NCI-H187 (cell line): ENCODE measurements at places on chromosomes 11 and 22.

- peak; percentile 43 for DNase-seq
Measured at GRCh38 chr11:69670158-69670845, 4.9 kb downstream of the LTO1 start.

GRCh38 chr11:2833051-2833715 lies 52.4 kb downstream of the CDKN1C start:
- DNase-seq: no peak

GRCh38 chr22:17119481-17120202 lies 1.5 kb downstream of the TMEM121B start:
- no peak for DNase-seq

- no peak for DNase-seq
Measured at GRCh38 chr11:102985850-102986249, 30.3 kb upstream of the MMP13 start.

GRCh38 chr11:91926965-91927364 lies 297.7 kb upstream of the FAT3 start:
- DNase-seq: no peak

DNA sequence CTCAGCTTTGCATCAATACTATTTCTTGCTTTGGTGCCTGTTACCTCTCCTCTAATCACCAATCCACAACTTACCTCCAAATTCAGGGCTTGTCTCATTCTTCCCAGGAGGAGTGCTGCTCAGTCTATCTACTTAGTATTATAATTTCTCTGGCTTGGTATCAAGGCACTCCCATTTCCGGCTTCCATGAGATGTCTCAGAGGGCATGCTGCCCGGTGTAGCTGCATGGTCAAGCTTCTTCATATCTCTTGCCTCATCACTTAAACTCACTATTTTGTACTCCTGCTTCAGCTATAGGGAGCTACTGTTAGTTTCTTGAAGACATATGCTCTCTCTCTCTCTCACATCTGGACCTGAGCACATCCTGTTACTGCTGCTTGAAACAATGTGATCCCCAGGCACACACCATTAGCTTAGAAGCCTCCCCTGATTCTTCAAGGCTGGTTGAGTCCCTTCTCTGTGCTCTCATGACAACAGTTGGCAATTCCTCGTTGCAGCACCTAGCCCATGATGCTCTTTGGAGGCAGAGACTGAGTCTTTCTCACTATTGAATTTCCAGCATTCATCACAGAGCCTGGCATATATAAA lies 182.8 kb upstream of the SYN3 start:
- DNase-seq: no peak

GRCh38 chr22:28955817-28956216 lies 72.4 kb downstream of the ZNRF3 start:
- DNase-seq: no peak

GRCh38 chr11:73999581-74000306 lies 9.1 kb downstream of the UCP3 start:
- peak; percentile 57 for DNase-seq

DNA sequence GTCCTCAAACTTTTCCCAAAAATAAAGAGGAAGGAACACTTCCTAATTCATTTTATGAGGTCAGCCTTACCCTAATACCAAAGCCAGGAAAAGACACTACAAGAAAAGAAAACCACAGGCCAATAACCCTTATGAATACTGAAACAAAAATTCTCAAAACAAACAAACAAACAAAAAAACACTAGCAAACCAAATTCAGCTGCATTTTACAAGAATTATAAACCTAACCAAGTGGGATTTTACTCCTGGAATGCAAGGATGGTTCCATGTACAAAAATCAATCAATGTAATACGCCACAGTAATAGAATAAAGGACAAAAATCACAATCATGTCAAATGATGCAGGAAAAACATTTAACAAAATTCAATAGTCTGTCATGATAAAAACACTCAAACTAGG lies 13.3 kb downstream of the ARVCF start:
- no peak for DNase-seq

- DNase-seq: no peak
Measured at GRCh38 chr11:2912498-2912897, 16.7 kb downstream of the PHLDA2 start.

DNA sequence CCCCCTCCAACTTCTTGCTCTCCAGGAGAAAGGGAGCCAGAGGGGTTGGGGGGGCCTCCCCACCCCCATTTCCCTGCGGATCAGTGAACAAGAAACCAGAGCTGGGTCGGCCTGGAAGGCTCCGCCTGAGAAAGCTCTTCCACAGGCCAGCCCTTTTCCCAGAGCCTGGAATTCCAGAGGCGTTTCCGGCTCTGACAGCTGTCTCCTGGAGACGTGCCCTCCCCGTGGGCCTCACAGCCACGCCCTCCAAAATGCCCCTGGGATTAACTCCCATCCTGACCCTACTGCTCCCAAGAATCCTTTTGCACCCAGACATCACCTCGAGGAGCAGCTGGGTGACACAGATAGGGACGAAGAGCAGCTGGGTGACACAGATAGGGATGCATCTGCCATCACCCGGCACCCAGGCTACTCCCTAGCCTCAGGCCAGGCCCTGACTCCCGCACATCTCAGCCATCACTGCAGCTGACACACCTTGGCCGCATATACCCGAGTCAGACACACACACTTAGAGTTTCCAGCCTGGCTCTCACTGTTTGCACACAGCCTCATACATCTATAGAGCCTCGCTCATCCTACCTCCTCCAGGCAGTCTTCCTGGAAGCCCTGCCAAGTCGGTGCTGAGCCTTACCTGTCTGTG lies 7.6 kb upstream of the CDC42EP1 start:
- no peak for DNase-seq

- no peak for DNase-seq
Measured at GRCh38 chr22:35191412-35191811, 65.9 kb upstream of the HMGXB4 start.

GRCh38 chr11:40027720-40028119 lies 1431.7 kb downstream of the LRRC4C start:
- no peak for DNase-seq

GRCh38 chr11:57787006-57787604 lies 25.5 kb downstream of the CTNND1 start:
- no peak for DNase-seq
